Endodermal cell (in vitro differentiated cells): ENCODE measurements at places on chromosomes 5 and 9. TPM values are rescaled to one million over a fixed set of nuclear protein-coding genes. Genes with fewer than 3 reads are reported as not detected.

Gene BARHL1
- total RNA-seq = not detected in 3 replicates

DNA sequence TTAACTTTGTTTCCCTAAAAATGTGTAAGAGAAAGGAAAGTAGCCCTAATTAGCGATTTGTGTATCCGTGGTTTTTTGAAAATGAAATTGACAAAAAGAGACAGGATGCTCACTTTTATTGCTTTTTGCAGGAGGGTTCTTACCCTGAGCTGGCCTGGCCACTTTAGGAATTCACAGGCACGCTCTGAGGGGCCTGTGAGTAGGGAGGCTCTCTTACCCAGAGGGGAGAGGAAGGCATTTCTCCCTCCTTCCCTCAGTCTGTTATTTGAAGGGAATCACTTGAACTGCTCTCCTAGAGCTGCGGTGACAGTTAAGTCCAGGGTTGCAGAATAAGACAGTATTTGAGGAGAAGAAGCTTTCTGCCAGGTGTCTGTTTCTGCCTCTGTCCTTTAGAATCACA lies 16.7 kb downstream of the PIK3R1 start:
- DNase-seq = no peak
- H3K27me3 ChIP-seq = no peaks in the 10 kb centered on the region
- H3K36me3 ChIP-seq = peaks cover 18% of the 10 kb centered on the region
- no peak overlapping the region for H3K27ac ChIP-seq

DNA sequence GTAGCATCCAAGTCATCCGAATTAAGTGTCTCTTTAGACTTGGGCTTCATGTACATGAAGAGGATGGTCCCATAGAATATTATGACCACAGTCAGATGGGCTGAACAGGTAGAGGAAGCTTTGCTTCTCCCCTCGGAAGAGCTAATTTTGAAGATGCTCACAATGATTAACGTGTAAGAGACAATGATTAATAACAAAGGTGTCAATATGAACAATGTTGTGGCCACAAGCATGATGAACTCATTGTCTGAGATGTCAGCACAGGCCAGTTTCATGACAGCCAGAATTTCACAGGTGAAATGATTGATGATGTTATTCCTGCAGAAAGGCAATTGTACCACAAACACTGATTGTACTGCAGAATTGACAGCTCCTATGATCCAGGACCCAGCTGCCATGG lies 626 bp downstream of the OR13C2 start:
- H3K36me3 ChIP-seq = no peaks in the 10 kb centered on the region
- no peaks in the 10 kb centered on the region for H3K27me3 ChIP-seq
- no peak overlapping the region for H3K4me3 ChIP-seq
- no peak for DNase-seq
- H3K4me1 ChIP-seq = no peaks in the 10 kb centered on the region
- no peak overlapping the region for H3K27ac ChIP-seq

DNA sequence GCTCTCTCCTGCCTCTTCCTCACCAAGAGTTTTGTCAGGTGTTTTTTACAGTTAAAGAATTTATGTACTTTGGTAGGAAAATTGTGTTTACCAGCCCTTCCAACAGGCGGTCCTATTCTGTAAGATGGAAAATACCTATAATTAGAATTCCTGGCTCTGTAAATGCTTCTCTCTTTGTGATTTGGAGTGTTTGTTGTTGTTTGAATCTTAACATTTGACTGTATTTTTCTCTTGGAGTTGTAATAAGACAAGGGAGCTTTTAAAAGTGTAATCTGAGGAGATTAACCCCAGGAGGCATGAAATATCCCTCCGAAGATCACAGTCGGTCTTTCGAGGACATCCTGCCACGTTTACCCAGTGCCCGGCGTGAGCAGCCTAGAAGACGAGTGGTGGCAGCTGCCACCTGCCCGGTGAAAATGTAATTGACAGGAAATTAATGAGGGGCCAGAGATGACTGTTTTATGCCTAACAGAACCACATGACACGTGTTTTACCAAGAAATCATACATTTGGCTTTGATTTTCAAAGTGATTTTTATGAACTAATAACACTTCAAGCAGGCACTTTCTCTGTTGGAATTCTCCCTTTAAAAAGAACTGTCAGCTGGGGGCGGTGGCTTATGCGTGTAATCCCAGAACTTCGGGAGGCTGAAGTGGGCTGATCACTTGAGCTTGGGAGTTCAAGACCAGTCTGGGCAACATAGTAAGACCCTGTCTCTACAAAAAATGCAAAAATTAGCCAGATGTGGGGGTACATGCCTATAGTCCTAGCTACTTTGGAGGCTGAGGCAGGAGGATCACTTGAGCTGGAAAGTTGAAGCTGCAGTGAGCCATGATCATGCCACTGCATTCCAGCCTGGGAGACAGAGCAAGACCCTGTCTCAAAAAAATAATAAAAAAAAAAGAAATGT lies 20.0 kb downstream of the ANKRD33B start:
- DNase-seq = no peak
- H3K36me3 ChIP-seq = no peaks in the 10 kb centered on the region
